Caki2 (cell line): ENCODE measurements at places on chromosomes 1 and 21. TPM values are rescaled to one million over a fixed set of nuclear protein-coding genes. Genes with fewer than 3 reads are reported as not detected.
A peak's percentile ranks its signal among the peaks of the same experiment; 100 is the strongest.

- peak; percentile 54 for DNase-seq
Observed at GRCh38 chr1:166839600-166840308, 479 bp downstream of the POGK start.

GRCh38 chr1:47618222-47618720 lies 180.4 kb downstream of the FOXD2 start:
- DNase-seq: no peak

PERM1 gene
- 0.20 TPM in 1 of 2 replicates, not detected in the other for total RNA-seq

GALE gene
- total RNA-seq: 160 and 196 TPM in 2 replicates

FCRL2 gene
- not detected in 2 replicates for total RNA-seq

GRCh38 chr1:19597496-19598309 lies 46.4 kb upstream of the NBL1 start:
- DNase-seq: peak; percentile 21

DNA sequence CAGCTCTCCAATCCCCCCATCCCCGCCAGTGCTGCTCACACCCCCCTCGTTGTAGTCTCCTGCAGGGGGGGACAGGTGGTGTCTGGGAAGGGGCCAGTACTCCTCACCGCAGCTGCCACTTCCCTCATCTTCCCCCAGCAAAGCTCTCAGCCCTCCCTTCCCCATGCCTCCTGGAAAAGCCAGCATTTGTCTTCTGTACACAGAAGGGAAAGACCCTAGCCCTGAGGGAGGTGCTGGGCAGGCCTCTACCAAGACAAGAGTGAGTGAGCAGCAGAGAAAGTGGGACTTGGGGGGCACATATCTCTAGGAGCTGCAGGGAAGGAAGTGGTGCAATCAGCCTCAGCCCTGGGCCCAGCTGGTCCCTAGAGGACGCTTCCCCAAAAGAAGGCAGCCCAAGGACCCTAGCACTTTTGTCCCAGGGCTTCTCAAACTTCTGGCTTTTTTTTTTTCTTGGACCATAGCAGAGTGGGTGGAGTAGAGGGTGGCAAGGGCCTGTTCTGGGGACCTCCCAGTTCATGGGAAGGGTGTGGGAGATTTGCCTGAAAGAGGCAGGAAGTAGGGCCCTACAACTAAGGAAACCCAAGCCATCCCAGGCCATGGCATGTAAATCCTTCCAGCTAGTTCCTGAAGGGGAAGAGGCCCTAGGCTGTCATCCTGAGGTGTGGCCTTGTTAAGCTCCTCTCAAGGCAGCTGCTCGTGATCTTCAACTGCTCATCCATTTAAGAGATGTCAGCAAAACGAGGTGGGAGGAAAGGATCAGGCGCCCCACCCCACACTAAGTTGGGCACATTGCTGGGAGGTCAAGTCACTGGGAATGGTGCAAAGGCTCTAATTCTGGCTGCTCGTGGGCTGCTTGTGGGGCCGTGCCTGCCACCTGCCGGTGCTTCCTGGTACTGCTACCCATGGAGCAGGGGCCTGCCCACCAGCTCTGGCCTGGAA lies 12.6 kb downstream of the ZC3H12A start:
- DNase-seq: peak; percentile 71

PLA2G2A gene
- not detected in 2 replicates for total RNA-seq

GRCh38 chr1:21592086-21592865 lies 76.9 kb downstream of the RAP1GAP start:
- no peak for DNase-seq

PLEKHN1 gene
- 0.17 and 2.3 TPM in 2 replicates for total RNA-seq

DNA sequence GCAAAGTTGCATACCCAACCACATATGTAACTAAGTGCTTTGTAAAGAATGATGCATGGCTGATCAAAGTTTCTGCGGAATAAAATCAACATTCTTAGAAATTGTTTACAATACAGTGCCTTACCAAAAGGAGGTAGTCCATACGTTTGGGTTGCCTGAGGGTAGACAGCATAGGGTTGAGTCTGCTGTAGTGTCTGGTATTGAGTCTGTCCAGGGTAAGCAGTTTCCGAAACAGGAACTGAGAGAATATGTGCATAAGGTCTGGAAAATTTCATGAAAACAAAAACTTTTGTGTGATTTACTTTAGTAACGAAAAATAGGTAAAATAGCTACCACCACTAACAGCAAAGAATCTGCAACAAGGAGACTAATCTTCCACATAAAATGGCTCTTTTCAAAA lies 53.0 kb downstream of the EYA3 start:
- no peak for DNase-seq

DNA sequence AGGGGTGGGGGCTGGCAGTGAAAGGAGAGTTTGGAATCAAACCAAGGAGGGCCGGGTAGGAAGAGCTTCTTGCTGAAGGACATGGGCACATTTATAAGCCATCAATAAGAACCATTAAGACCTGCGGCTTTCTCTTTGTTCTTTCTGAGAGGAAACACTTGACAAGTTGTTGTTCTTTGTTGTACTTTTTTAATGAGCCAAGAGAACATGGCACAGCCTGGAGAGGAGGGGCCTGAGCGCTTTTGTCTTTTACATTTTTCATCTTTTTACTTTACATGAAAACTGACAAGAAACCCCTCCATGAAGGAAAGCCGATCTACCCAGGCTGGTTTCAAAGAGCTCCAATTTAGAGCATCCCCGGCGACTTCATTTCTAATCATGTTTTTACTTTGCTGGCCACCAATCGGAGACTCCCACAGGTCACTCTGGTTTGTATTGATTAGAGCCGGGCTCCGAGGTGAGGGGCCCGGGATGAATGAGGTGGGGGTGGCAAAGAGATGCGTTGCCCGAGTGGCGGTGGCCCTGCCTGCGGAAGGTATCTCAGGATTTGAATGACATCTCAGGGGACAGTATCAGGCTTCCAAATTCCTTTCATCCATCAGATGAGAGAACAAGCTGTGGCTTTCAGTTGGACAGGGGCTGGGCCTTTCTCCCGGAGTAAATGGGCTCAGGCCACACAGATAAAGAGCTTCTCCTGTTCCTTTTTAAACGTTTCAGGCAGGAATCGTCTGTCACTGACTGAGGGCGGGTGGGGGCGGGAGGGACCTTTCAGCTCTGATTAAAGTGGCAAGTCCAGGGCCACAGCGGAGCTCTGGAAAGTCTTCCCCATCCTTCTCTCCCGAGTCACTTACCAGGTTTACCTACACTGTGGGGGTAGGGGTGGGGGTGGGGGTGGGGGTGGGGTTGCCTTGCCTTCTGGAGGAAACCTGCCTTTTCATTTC lies 138.8 kb upstream of the ARHGEF16 start:
- no peak for DNase-seq

DNA sequence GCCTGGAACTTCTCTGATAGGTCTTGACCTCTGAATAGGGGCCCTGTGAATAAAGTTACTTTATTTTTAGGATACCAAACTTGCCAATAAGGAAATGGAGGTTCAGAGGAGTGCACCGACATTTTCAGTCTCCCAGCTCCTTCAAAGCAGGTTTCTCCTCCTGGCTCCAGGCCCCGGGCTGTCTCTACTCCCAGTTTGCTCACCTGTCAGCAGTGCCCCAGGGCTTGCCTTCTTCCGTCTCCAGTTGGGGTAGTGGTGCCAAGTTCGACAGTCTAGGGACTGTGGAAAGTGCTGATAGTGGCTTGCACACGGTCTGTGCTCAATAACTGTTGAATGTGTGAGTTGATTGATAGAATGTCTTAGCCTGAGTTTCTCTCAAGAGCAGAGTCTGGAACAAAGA lies 149.2 kb downstream of the ACTL8 start:
- DNase-seq: no peak

DNA sequence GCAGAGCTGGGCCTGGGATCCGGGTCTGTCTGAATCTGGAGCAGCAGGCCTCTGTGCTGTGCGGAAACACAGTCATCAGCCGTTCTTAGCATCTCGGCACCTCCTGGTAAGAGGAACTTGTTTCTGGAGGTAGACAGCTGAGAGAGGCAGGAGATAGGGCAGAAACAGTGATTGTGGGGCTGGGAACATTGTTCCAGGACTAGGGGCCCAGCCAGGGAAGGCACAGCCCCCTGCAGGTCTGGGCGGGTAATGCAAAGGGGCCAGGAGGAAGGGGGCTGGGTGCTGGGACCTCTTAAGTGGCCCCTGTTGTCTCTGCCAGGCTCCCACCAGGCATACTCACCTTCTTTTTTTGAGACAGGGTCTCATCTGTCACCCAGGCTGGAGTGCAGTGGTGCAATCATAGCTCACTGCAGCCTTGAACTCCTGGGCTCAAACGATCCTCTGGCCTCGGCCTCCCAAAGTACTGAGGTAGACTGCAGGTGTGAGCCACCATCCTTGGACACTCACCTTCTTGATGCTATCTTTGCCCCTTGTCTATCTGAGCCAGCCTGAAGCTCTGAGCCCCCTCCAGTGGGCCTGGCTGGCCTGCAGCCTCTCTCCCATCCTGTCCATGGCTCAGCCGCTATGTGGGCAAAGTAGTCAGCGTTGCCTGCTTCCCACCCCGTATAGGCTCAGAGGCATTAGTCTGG lies 134.3 kb upstream of the ZBTB40 start:
- no peak for DNase-seq
